Activated CD4-positive, alpha-beta T cell treated with anti-CD3 and anti-CD28 coated beads, Interleukin-2, amount 50 U/mL, for 4 hours (primary cell): ENCODE measurements at places on chromosomes 16 and 17.

DNA sequence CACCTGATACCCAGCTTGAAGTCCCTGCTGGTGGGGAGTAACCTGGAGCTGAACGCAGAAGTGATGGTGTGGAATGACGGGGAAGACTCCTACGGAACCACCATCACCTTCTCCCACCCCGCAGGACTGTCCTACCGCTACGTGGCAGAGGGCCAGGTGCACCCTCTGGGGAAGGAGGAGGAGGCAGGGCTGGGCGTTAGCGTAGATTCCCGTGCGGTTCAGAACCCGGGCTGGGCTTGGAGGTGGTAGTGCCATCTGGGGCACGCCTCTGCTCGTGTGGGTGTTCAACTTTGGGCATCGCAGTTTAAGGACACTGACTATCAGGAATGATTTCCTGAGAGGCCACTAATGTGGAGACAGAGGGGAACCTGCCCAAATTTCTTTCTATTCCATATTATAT is 18.3 kb downstream of the ITGAX start:
- DNase-seq = no peak

- DNase-seq = no peak
Observed at GRCh38 chr17:39555368-39555767, 52.4 kb downstream of the NEUROD2 start.

DNA sequence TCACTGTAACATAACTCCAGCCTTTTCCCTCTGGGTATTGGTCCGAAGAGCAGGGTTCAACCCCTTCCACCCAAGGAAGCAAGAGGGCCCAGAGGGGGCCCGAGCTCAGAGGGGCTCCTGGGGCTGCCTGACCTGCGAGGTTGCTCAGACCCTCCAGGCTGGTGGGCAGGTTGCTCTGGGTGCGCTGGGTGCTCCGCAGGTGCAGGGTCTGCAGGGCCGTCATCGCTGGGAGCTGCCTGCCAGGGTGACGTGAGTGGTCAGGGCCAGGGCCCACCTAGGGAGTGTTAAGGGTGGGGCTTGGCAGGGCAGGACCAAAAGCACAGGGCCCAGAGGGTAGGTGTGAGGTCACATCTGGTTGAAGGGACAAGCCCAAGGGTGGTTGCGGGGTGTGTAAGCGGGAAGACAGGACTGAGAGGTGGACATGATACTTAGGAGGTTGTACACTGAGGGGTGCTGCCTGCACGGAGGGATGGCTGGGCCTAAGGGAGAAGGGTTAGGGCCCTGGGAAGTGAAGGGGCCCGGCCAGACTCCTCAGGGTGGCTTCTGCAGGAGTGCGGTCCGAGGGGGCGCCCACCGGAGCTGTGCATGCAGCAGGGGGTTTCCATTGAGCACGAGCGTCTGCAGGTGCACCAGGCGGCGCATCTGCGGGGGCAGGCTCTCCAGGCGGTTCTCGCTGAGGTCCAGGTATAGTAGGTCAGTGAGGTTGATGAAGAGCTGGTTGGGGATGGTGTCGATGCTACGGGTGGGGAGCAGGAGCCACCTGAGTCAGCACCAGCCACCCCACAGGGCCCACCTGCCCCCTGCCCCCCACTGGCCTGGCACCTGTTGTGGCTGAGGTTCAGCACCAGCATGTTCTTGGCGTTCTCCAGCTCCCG is 4.4 kb downstream of the FLII start:
- no peak for DNase-seq

DNA sequence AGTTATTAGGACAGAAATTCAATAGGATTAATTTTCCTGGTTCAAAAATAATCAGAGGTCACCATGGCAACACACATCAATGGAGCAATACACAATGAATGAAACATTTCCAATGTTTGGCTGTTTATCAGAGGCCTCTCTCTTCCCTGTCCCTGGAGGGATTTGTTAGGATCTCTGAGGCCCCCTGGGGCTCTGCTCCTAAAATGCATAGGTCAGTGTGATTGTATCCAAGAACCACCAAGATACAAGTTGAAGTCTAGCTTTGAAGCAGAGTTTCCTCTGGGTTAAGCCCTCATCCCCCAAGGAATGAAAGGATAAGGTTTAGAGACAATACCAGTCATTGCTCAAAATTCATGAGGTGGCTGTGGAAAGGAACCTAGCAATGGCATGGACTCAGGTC is 561.2 kb upstream of the C16orf82 start:
- DNase-seq = no peak

DNA sequence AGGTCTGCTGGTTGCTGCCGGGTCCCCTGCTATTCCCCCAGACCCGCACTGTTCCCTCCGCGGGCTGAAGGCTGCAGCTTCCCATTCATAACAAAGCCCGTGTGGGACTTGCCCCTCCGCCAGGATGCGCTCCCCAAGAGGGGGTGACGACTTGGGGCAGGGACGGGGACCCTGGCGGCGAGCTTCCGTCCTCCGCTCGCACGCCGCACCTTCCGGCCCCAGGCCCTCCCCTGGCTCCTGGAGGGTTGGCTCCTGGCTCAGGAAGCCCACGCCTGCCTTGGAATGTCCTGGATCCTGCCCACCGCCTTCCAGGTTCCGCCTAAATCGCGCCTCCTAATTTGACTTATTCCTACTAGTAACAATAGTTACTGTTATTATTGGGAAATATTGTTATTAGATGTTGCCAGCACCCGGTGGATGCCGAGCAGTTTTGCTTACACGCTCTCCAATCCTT is 1.1 kb upstream of the TFAP4 start:
- DNase-seq = peak; percentile 41

- peak; percentile 57 for DNase-seq
Observed at GRCh38 chr16:89350701-89351380, 133.3 kb downstream of the ZNF778 start.

- DNase-seq = peak; percentile 40
Observed at GRCh38 chr16:85800321-85800669, 800 bp downstream of the COX4I1 start.

- no peak for DNase-seq
Observed at GRCh38 chr17:77115510-77115909, 25.3 kb upstream of the SEC14L1 start.

GRCh38 chr17:57875290-57876022 is 25.6 kb upstream of the MRPS23 start:
- no peak for DNase-seq

- no peak for DNase-seq
Observed at GRCh38 chr17:51611585-51611984, 351.2 kb downstream of the UTP18 start.

DNA sequence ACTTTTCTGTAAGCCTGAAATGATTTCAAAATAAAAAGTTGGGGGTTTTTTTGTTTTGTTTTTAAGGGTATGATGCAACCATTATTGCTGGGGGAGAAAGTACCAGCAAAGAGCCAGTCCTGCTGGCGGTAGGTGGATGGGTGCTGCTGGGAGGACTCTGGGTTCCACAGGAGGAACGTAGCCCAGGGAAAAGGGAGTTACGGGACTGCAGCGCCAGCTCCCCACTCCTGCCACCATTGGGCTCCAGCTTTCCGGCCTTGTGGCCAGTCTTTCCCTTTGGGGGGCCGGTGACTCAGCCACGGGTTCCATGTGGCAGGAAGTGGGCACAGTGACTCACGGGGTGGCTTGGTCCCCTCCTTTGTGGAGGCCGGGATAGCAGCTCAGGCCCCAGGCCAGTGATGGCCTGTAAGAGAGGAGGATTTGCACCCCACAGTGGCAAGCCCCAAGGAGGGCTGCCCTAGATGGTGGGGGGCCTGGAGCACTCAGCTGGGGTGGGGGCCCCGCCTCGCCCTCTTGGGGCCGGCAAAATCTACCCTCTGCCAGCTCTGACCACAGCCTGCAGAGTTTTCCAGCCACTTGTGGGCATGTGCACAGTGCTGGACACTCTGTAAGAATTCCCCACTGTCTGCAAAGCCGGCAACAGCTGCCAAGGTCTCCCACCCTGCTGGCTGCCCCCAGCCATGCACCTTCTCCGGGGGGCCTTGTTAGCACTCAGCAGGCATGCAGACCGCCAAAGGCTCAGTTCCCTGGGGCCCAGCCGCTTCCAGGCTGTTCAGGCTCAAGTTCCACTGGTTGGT is 30.4 kb downstream of the SOCS3 start:
- no peak for DNase-seq
